Activated T-helper 1 cell treated with anti-CD3 and anti-CD28 coated beads, Interleukin-2, amount 50 U/mL, for 16 hours (primary cell): ENCODE measurements at places on chromosomes 2 and 18.

DNA sequence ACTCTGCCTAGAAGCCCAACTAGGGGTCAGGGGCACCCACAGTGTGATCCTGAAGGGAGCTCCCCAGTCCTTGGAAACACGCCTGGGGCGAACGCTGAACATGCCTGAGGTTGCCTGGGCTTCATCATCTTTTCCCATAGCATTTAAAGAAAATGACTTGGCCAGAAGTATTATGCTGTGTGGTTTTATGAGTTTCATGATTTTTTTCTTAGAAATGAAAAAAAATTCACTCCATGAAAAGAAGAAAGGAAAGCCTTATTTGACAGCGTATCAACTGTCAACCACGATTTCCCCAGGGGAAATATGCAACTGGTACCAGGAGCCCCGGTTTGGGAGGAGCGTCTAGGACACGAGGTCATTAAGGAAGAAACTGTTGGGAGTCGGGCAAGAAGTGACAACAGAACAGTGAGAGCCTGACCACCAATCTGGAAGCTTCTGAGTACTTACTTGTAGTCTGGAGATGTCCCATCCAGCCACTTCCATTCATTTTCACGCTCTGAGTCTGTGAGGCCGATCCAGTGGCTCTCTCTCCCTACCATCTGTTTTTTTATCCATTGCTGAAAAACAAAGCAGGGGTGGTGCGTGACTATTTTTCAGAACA lies 63.5 kb upstream of the THOC1 start:
- no peak for DNase-seq

GRCh38 chr18:54856105-54856646 lies 27.9 kb downstream of the RAB27B start:
- DNase-seq, result no peak

DNA sequence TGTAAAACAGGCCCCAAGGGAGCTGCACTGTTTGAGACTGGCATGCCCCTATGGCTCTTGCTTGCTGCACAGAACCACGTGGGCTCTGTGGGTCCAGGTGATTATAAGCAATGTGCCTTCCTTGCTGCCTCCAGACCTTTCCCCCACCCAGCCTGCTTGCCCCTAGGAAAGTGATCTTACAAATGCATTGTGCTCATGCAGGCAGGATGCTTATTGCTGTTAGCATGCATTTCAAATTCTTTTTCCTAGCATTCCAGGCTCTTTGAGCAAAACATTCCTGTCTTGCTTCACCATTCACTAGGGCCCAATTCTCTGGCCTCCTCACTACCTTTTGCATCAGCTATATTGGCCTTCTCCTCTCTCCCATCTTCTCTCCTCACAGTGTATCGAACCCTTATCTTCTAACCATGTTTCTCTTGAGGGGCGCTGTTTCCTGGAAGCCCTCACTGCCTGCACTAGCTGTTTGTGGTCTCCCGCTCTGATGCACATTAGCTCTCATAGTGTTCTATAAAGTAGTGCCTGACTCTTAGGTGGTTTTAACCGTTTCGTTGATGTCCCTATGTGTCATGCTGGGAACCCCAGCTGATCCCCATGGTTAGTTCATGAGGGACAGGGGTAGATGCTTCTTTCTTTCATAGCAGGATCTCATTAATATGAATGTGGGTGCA lies 152.9 kb upstream of the EPAS1 start:
- DNase-seq, result no peak

GRCh38 chr2:147913701-147914480 lies 69.1 kb downstream of the ACVR2A start:
- no peak for DNase-seq

GRCh38 chr2:144632809-144633208 lies 112.9 kb upstream of the ZEB2 start:
- DNase-seq, result no peak

- DNase-seq, result no peak
Observed at GRCh38 chr2:17311771-17312511, 206.3 kb downstream of the RAD51AP2 start.

DNA sequence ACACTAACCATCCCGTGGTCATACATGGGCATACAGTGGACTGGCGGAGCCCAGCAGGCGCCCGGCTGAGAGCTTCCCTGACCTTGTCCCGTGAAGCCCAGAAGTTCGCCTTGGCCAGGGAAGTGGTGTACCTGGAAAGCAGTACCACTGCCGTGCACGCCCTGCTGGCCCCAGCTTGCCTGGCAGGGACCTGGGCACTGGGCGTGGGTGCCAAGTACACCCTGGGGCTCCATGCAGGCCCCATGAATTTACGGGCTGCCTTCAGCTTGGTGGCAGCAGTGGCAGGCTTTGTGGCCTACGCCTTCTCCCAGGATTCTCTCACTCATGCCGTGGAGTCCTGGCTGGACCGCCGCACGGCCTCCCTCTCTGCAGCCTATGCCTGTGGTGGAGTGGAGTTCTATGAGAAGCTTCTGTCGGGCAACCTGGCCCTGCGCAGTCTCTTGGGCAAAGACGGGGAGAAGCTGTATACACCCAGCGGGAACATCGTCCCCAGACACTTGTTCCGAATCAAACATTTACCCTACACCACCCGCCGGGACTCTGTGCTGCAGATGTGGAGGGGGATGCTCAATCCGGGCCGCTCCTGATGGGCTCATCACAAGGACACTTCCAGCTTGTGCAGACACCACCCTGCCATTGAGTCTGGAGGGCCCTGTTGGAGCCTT lies 2.3 kb downstream of the TMEM177 start:
- no peak for DNase-seq

- no peak for DNase-seq
Observed at GRCh38 chr2:183259921-183260320, 135.7 kb downstream of the NUP35 start.

GRCh38 chr2:220785178-220785577 lies 786.9 kb downstream of the EPHA4 start:
- no peak for DNase-seq

- DNase-seq, result no peak
Observed at GRCh38 chr2:237433920-237434676, 20.1 kb upstream of the COL6A3 start.

DNA sequence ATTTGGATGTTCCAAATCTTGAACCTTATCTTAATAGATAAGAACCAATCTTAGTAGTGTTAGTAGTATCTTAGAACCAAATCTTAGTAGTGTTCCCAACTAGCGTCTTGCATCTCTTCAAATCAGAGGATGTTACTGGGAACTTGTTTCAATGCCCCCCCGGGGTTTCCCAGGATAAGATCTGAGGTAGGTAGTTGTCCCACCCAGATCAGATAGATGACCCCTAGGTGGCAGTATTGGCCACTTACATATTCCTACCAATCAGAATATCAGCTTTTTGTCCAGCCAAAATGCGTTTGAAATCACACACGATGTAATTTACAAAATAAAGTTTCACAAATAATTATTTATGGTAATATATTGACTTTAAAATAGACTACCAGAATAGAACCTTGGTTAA lies 314.8 kb downstream of the MBD2 start:
- no peak for DNase-seq

DNA sequence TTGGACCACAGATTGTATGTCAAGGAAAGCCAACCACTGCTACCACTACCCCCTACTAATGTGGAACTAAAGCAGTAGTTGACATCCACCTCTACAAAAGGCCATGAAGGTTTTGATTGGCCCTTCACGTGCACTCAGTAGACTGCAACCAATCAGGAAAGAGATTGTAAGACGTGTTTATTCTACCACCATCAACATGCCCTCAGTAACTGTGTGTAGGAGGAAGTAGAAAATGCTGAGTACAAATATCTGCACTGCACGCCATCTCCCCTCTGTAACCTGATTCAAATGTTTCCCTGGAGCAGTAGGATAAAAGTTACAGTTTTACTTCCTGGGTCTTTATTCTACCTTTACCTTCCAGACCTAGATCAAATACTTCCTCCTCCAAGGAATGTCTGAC lies 2.9 kb upstream of the CASP10 start:
- DNase-seq, result no peak

GRCh38 chr18:40678318-40678717 lies 1276.7 kb upstream of the PIK3C3 start:
- no peak for DNase-seq

- no peak for DNase-seq
Observed at GRCh38 chr18:12534820-12535219, 123.1 kb downstream of the SPIRE1 start.

DNA sequence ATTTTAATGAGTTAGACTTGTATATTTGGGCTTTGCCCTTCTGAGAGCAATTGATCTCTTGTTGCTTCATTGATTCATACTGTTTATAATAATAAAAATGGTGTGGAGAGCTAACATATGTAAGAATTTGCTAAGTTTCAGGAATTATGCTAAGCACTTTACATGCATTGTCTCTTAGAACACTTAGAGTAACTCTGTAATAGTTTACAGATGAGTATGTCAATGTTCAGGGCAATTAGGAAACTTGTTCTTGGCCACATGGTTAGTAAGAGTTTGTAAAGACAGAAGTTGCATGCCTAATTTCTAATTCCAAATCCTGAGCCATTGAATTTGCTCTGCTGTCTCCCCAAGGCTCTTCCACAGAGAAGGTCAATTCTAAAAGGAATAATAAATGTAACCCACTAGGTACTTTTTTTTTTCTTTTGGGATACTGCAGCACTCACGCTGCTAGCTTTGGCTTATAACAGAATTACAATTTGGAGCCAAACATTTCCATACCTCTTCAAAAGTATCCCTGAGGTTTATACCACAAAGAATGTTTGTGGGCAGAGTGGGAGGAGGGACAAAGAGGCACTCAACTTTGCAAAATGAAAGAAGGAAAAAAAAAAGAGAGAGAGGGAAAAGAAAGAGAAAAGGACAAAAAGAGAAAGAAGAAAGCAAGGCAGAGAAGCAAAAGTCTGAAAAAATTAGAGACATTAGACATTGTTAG lies 232.4 kb downstream of the CALCRL start:
- DNase-seq, result no peak

DNA sequence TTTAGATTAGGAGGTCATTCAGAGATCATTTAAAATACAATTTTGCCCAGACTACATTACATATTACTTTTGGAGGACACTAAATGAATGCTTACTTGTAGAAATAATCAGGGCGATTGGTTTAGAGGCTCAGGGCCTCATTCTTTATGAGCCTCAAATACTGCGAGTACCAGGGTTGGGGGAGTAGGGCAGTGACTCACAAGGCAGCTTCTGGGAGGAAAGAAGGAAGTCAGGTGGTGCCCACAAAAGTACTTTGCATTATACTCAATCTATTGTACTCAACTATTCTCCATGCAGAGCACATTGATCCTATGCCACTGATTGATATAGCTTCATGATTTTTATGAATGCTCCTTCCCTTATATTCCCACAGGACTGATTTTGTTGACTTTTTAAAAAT lies 166.9 kb downstream of the SOCS6 start:
- DNase-seq, result no peak

- DNase-seq, result no peak
Observed at GRCh38 chr2:98880266-98881152, 55.5 kb downstream of the CRACDL start.

DNA sequence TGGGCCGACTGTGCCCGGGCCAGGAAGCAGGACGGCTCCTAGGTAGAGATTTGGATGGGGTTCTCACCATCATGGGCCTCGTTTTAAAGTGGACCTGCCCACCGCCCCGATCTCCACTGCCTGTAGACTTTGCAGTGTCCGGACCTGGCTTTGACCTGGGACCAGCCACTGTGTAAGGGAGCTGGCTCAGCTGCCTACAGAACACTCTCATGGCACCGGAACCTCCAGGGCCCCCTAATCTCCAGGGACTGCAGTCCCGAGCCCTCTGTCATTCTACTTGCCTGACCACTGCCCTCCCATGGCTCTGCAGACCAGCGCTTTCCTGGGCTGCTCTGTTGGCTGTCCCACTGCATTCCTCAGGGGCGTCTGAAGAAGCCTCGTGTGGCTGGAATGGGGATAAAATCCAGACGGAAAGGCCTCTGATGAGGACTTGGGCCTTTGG lies 120.8 kb downstream of the GLI2 start:
- no peak for DNase-seq
